Fibroblast of skin of right quadriceps (primary cell): ENCODE measurements at places on chromosomes 3 and 15.

DNA sequence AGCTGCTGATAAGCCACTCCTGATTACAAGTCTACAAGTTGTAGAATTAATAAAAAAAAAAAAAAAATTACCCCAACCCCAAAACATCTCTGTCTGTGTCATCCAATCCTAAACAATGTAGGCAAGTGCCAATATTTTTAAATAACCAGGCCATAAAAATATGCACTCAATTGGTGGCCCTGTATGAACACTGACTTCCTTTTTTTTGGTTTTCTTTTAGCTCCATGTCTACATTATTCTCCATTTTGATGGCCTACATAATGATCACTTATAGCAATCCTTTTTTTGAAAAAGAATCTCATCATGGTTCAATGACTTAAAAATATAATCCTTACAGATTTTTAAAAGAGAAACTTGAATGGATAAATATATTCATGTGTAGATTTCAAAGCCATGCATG, 72.1 kb downstream of the FOXP1 start:
- DNase-seq = no peak

- no peak for DNase-seq
Observed at GRCh38 chr3:87733671-87734367, 325.0 kb downstream of the CGGBP1 start.

DNA sequence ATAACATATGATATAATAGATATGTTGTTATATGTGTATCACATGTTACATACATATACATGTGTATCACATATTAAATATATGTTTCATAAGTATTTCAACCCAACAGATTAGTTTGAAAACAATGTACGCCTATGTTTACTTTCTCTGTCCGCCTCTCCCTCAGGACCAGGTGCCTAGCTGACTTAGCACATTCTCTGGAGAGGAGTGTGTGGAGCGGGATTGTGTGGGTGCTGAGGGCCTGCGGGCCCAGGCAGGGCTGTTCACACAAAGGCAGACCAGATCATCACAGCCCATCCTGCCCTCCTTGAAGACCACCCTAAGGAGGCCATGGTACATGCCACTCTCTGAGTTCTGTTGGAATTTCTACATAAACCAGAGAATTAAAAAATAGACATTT, 81.0 kb downstream of the PLXNA1 start:
- DNase-seq = no peak

GRCh38 chr15:86591994-86592735, 512.5 kb downstream of the AGBL1 start:
- DNase-seq = no peak

- DNase-seq = peak; percentile 11
Observed at GRCh38 chr15:82928711-82929110, 23.8 kb downstream of the HOMER2 start.

GRCh38 chr3:133490468-133491351, 82.8 kb upstream of the CDV3 start:
- no peak for DNase-seq

DNA sequence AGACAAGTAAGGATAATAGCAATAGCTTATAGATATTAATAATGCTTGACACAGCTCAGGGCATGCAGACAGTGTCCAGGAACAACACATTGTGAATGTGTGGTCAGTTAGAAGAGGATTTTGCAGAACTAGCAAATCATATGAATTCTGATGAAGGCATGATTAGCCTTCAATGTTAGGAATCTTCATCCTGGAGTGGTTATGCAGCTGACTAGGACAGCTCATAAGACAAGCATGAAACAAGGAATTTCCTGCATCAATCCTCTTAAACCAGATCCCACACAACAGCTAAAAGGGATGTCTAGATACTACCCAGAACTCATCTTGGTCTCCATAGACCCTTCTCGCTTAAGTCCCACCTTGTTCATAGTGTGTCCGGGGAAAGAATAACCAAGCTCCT, 499.0 kb upstream of the ATP11B start:
- peak; percentile 81 for DNase-seq

DNA sequence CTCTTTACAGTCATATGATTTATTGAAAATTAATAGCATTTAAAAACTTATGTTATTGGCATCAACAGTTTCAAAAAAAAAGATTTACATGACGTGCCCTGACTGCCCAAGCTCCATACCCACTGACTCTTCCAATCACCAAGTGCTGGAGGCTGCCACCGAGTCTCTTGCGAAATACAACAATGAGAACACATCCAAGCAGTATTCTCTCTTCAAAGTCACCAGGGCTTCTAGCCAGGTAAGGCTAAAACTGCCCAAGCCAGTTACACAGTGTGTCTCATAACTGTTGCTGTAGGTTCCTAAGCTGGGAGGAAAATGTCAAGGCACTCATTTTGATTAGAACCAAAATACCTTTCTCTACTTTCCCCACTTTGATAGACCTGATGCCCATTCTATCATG, 4.5 kb downstream of the FETUB start:
- no peak for DNase-seq

GRCh38 chr3:45994419-45995235, 997 bp downstream of the FYCO1 start:
- no peak for DNase-seq
